Activated naive CD8-positive, alpha-beta T cell treated with anti-CD3 and anti-CD28 coated beads, Interleukin-2, amount 50 U/mL, for 16 hours (primary cell): ENCODE measurements at places on chromosomes 4 and X.

GRCh38 chr4:99586797-99587196 is 12.2 kb downstream of the MTTP start:
- DNase-seq: no peak

DNA sequence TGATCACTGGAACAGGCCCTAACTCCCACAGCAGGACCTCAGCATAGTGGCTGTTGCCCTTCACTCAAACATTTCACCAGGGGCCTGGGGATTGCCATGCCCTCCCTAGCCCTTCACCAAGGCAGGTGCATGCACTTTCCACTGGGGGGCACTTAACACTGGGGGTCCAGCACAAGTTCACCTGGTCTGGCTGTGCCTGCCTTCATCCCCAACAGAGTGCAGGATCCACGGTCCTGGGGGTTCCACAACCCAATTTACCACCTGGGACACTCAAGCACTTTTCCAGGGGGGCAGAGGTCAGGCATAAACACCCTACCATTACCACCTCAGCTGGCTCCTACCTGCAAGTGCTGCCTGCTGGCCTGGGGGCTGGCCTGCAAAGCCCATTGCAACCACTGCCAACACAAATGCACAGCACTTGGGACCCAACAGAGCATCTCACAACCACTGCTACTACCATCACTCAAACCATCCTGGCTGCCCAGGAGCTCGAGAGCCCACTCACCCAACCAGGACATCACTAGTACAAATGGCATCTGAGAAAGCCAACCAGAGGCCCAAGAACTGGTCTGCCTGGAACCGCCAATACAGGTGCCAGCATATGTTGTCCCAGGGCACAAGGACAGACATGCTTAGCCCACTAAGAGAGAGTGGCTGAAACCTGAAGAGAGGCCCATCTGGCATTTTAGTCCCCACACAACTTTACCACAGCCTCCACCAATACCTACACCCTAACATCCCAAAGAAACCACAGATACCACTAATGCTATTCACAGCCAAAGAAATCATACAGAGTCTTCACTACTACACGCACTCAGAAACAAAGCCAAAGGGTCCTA is 43.1 kb downstream of the NAT8L start:
- DNase-seq: no peak

- DNase-seq: no peak
Observed at GRCh38 chr4:143554728-143555597, 41.5 kb downstream of the SMARCA5 start.

DNA sequence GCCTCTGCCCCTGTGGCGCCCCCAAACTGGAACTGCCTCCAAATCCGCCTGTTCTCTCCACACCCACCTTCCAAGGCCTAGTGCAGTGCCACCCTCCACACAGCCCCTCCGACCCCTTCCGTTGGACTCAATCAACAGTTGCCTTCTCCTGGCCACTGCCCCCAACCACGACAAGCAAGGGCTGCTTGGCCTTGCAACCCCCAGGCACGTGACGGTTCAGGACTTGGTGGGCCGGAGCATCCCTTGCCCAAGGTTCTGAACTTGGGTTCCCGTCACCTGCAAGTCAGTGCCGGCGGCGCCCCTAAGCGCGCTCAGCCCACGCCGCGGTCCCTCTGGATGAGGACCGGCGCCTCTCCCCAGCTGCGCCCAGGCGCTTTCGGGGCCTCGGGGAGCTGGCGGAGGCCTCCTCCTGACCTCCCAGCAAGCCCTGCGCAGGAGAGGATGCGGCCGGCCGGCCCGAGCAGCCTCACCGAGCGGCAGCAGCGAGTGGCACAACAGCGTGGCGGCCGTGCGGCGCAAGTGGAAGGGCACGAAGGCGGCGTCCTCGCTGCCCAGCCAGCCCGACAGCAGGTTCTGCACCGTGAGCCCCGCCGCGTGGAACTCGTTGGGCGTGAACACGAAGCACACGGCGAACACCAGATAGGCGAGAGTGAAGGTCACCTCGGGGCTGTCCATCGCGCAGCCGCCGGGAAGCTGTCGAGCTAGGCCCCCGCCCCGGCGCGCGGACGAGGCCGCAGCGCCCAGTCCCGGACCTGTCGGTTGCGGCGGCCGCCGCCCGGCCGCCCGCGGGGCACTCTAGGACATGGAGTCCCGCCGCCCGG is 750 bp downstream of the TMEM129 start:
- no peak for DNase-seq

DNA sequence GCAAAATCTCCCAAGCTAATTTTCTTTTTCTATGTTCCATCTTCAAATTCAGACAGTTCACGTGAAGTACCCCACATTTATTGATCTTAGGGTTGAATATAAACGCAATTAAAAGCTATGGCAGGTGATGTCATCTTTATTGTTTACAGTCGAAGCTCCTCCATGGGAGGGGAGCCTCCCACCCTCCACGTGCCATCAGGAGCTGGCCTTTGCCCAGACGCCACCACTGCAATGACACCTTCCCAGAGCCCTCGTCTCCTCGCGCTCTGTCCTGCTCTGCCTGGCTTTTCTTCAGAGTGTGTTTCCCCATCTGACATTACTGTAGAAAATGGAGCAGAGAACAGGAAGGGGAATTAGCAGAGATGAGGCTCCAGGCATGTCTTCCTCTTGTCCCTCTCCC is 18.8 kb upstream of the CYP4V2 start:
- DNase-seq: no peak

GRCh38 chr4:118260309-118260708 is 92.5 kb downstream of the PRSS12 start:
- no peak for DNase-seq

GRCh38 chrX:78329486-78329885 is 2.1 kb upstream of the CYSLTR1 start:
- DNase-seq: no peak

DNA sequence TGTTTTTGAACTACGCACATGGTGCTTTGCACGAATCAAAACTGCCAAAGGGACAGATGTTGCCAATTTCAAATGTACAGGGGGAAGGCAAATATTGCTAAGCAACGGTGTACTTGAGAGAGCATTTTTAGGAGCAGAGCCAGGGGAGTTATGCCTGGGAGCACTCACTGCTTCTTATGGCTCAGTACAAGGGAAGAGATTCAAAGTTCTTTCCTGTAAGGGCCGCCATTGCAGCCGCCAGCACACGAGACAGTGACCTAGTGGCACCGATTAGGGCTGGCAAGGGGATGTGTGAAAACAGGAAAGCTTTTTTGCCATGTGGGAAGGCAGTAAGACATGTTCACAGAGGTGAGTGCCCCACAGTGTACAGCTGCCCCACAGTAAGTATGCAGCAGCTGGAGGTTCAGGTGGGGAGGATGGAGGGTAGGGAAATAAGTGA is 133.8 kb downstream of the AFF1 start:
- DNase-seq: no peak

DNA sequence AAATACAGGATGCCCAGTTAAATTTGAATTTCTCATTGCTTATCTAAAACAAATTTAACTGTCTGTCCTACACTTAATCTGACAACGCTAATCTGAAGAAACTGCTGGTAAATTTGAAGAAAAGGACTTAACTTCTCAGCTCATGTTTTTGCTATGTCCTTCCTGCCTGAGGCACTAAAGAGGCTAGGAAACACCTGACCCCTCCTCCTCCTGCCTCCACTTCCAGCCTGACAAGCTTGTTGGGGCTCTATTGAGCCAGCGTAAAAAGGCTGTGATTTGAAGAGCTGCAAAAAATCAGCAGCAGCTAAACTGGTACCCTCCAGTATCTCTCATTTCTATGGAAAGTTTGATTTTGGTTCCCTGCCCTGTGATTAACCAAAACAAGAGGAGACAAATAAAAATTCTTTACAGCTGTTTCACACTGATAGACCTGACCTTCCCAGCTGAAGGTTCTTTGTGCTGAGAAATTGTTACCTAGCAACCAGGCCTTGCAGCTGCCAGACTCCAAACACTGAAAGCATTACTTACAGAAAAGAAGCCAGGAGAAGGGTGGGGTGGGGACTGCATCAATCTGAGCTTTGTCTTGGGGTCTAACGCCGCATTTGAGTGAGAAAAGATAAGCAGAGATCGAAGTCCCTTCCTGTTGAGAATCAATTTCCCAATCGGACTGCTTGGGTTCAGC is 35.0 kb downstream of the DCX start:
- DNase-seq: no peak

GRCh38 chrX:29299684-29300083 is 712.4 kb downstream of the IL1RAPL1 start:
- DNase-seq: no peak

DNA sequence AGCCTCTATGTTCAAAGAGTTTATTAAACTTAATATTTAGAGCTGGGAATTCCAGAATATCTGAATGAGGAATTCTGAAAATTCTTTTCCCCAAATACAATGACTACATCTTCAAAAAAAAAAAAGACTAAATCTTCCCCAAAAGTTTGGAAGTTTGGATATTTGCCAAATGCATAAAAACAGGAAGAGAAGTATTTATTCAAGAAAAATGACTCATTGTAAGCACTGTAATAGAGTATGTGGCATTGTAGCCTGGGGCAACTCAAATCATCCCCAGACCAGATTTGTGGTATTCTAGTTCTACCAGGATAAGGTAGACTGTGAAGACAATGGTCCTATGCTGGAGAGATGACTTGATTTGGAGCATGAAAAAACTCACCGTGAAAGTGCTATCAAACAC is 78.5 kb upstream of the PDHA2 start:
- DNase-seq: no peak

- DNase-seq: no peak
Observed at GRCh38 chr4:5160668-5161067, 109.4 kb downstream of the STK32B start.

DNA sequence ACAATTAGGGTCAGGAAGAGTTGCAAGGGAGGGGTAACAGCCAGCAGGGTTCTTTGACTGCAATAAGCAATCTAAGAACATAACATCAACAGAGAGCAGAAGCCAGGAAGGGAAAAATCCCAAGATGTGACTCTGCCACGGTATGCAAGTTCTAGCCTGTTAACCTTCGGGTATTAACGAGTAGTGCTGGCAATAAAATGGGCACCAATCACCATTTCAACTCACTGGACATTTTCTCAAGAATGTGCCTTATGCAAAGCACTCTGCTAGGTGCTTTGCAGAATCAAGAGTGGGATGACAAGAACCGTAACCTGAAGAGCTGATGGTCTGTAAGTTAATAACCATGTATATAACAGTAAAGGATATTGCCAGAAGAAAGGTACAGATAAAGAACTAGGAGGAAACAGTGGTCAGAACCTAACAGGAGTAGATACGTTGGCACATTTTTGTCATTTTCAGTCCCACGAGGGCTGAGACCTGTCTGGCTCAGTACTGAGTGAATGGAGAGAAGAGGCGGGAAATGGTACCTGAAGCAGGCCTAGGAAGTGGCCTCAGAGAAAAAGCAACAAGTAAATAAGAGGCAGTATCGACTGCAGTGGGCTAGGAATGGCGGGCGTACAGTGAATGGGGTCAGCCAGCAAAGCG is 2.7 kb downstream of the ELOVL6 start:
- no peak for DNase-seq

GRCh38 chr4:93828332-93828994 is at the start of gene ATOH1:
ATOH1 (plus strand) TSS chr4:93828753; CDS start chr4:93828927, 174 bp downstream.
- DNase-seq: no peak

GRCh38 chr4:175308236-175308635 is 390.1 kb downstream of the ADAM29 start:
- no peak for DNase-seq

- no peak for DNase-seq
Observed at GRCh38 chr4:146844761-146845160, 100.9 kb downstream of the TTC29 start.

- DNase-seq: no peak
Observed at GRCh38 chr4:129254126-129254525, 158.2 kb downstream of the C4orf33 start.

- no peak for DNase-seq
Observed at GRCh38 chrX:121761845-121762244, 714.4 kb downstream of the GLUD2 start.

GRCh38 chr4:82217986-82218715 is 155.6 kb downstream of the HNRNPD start:
- DNase-seq: no peak

DNA sequence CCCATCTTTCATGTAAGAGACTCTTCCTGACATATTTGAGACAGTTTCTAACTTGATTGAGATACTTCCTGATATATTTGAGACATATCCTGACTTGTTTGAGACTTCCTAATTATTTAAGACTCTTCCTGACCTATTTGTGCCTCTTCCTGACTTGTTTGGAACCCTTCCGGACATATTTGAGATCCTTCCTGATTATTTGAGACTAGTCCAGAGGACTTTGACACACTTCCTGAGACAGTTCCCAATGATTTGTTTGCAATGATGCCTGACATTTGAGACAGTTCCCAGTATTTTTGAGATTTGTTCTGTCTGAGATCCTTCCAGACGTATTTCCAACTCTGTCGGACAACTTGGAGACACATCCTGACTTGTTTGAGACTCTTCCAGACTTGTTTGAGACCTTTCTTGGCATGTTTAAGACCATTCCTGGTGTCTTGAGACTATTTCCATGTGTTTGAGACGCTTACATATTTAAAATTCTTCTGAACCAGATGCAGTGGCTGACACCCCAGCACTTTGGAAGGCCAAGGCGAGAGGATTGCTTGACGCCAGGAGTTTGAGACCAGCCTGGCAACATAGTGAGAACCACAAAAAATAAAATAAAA is 118.9 kb upstream of the USP9X start:
- DNase-seq: no peak

GRCh38 chrX:12263211-12263610 is 124.9 kb downstream of the FRMPD4 start:
- no peak for DNase-seq

DNA sequence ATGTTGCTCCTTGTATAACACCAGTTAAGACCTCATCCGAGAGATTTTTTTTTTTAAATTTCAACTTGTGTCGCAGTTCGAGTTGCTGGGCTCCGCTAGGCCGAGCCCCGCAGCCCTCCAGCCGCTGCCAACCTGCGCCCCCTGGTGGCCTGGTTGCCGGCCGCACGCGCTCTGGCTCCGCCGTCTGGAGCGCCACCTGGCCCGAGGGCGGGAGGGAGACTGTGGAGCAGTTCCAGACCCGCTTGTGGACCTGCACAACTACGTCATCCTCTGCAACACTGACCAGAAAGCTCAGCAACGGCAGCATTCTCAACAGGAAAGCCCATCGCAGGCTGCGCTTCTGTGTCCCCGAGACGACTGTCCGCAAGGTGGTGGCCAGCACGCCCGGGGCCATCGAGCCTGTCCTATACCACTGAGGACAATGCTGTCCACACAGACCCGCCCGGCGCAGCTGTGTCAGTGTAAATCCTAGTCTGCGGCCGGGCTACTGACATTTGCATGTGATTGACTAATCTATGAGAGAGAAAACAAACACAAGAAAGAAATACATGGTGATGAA is 39.1 kb downstream of the ARL9 start:
- peak; percentile 69 for DNase-seq

DNA sequence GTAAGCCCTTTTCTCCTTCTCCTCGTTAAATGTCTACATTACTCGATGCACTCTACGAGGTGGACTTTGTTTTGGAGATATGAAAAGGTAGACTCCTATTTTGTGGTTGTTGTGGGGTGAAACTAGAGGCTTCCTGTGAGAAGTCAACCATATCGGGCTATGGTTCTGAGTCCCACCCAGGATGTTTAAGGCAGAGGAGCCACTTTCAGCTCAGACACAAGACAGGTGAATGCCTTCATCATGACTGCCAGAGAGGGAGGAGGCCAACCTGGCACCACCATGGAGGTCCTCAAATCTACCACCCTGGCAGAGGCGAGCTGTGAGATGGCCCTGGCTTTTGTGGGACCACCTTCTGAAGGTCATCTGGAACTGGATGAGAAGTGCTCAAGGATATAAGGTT is 154.4 kb upstream of the KLF3 start:
- DNase-seq: no peak
